ENCODE measurements at places on chromosomes 7 and 10. TPM values are rescaled to one million over a fixed set of nuclear protein-coding genes. Genes with fewer than 3 reads are reported as not detected.

Gene OPN4
- polyA plus RNA-seq = not detected

Gene ADARB2
- 2.2 TPM for polyA plus RNA-seq

Gene SPDYE2B
- not detected for polyA plus RNA-seq

Gene ZNF33A
- 3.6 TPM for polyA plus RNA-seq

GRCh38 chr7:22481726-22482125 is 18.3 kb downstream of the STEAP1B start:
- no peak overlapping the region for H3K27ac ChIP-seq
- H3K4me1 ChIP-seq = no peaks in the 10 kb centered on the region
- no peaks in the 10 kb centered on the region for H3K36me3 ChIP-seq
- DNase-seq = no peak
- no peaks in the 10 kb centered on the region for H3K27me3 ChIP-seq
- H3K4me3 ChIP-seq = no peak overlapping the region

GRCh38 chr7:143372070-143372469 is 9.1 kb upstream of the ZYX start:
- H3K4me1 ChIP-seq = peaks cover 14% of the 10 kb centered on the region
- no peak overlapping the region for H3K4me3 ChIP-seq
- no peaks in the 10 kb centered on the region for H3K36me3 ChIP-seq
- no peak overlapping the region for H3K27ac ChIP-seq
- H3K27me3 ChIP-seq = no peaks in the 10 kb centered on the region
- no peak for DNase-seq

- H3K27me3 ChIP-seq = no peaks in the 10 kb centered on the region
- peaks cover 11% of the 10 kb centered on the region for H3K4me1 ChIP-seq
- no peak for DNase-seq
- H3K36me3 ChIP-seq = no peaks in the 10 kb centered on the region
- H3K4me3 ChIP-seq = no peak overlapping the region
These were observed 35.6 kb downstream of the PLAC9 start for GRCh38 chr10:80168162-80168511.

- H3K4me1 ChIP-seq = peaks cover 3% of the 10 kb centered on the region
- H3K4me3 ChIP-seq = no peak overlapping the region
- H3K36me3 ChIP-seq = no peaks in the 10 kb centered on the region
These were observed 14.7 kb downstream of the CHST15 start for GRCh38 chr10:124078714-124079113.

Data from H1 (cell line).